H9 (cell line): ENCODE measurements at places on chromosomes 7 and 10. TPM values are rescaled to one million over a fixed set of nuclear protein-coding genes. Genes with fewer than 3 reads are reported as not detected.

DNA sequence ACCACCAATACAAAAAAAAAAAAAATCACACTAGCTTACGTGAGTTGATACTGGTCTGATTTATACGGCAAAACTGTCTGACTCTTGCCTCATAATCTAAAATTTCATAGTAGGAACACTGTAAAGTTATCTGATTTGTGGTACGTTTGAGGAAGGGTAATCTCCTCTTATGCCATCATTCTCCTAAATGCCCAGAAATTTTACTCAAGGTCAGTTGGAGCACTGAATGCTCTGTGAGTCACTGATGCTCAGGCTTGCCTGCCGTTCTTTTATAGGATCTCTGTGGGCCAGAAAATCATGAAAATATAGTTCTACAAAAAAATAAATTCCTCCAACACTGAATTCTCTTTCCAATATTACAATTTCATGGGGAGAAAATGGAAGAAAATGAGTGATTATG, 135.7 kb downstream of the PDE1C start:
- no peak for DNase-seq

DNA sequence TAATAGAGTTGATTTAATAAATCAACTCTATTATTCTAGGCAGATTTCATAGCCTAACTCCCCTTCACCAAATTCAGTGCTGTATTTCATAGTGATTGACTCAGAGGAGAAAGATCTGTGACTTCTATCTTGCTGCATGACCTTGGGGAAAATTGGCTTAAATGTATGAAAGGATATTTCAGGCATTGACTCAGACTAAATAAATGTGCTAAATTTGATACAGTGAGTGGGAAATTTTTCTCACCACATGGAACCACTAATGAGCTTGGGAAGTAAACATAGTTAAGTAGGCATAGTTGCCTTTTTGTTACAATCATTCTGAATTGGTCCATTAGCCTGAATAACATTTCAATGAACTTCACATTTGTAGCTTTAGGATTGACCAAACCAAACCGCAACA, 89.0 kb upstream of the PRPS1L1 start:
- DNase-seq: no peak

Gene MACROH2A2
- 11.3 and 12.1 TPM in 2 replicates for total RNA-seq

- DNase-seq: no peak
Measured at GRCh38 chr7:36777062-36777461, 52.8 kb upstream of the AOAH start.

Gene PON1
- total RNA-seq: 0.15 and 0.90 TPM in 2 replicates

Gene HDAC9
- 6.9 and 7.7 TPM in 2 replicates for total RNA-seq

Gene RNF133
- 0.20 and 0.31 TPM in 2 replicates for total RNA-seq

GRCh38 chr10:126203746-126204145, 184.5 kb downstream of the ADAM12 start:
- no peak for DNase-seq

DNA sequence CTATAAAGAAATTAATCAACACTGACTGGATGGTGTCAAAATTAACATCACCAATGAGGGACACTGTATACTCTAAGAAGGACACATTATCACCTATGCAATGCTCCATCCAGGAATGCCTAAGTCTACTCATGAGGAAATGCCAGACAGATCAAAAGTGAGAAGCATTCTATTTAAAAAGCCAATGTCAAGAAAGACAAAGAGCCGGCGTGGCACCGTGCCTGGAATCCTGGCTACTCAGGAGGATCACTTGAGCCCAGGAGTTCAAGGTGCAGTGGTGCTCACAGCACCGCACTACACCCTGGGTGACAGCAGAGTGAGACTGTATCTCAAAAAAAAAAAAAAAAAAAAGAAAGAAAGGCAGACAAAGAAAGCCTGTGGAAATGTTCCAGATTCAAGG, 45.5 kb upstream of the ANAPC16 start:
- no peak for DNase-seq

DNA sequence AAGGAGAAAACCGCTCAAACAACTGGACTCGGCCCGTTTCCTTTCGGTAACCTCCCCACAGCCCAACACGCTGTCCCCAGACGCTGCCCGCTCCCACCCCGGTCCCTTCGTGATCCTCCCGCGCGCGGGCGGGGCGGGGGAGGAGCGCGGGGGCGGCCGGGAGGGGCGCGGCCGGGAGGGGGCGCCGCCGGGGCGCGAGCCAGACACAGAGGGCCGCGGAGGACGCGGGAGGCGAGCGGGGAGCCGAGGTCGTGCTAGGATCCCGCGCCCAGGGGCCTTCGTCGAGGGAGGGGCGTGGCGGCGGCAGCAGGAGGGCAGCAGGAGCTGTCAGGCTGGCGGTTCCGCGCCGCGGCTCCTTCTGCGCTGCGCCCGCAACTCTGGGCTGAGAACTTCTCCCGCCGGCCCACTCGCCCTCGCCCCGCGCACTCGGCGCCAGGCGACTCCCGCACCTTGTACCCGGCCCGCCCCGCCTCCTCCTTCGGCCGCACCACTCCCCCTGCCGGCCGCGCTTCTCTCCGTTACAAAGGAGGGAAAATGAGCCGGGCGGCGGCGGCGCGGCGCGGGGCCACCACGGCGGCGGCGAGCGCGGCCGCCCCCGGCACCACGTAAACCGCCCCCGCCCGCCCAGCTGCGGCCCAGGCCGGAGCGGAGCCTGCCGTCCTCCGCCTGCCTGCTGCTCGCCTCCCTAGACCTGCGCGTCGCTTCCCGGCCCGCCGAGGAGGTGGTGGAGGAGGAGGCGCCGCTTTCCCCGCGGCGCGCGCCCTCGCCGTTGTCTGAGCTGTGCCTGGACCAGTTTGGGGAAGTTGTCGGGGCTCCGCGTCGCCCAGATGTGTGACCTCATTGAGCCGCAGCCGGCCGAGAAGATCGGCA, at the start of gene CDK14:
Gene CDK14, plus strand, starts transcription at position 521 of the 870 bp plus-strand sequence. Its CDS starts 307 bp downstream, at position 828.
- DNase-seq: peak; percentile 79

Gene GIMAP4
- not detected in 2 replicates for total RNA-seq

Gene TRIM50
- not detected in 2 replicates for total RNA-seq

DNA sequence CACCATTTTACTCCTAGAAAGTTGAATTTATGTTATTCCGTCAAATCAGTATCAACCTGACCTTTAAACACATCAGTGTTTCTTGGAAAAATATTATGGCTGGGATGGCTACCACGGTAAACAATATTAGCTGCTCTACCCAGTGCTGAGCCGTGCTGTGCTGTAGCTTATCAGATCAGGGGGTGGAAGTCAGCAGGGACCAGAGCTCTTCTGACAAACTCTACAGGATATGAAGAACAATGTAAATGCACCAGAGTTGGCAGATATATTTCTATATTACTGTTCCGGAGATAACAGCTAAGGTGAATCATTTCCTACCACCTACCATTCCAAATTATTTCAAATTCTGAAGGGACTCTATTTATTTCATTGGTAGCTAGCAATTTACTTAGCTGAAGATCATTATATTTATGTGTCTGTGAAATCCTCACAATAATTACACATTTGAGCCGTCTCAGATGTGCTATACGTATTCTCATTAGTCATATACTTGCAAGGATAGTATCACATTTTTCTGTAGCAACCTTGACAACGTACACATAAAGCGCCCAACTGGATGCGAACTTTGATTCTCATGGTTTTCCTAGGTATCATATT, 76.5 kb downstream of the TEX36 start:
- DNase-seq: no peak
